ENCODE measurements at places on chromosomes 1 and 21.

GRCh38 chr1:216238844-216239243 lies 184.4 kb downstream of the USH2A start:
- DNase-seq, result no peak

GRCh38 chr1:143652744-143653428 lies 318.9 kb downstream of the FAM72C start:
- no peak for DNase-seq

- DNase-seq, result no peak
Measured at GRCh38 chr1:244636488-244637259, 16.3 kb upstream of the DESI2 start.

DNA sequence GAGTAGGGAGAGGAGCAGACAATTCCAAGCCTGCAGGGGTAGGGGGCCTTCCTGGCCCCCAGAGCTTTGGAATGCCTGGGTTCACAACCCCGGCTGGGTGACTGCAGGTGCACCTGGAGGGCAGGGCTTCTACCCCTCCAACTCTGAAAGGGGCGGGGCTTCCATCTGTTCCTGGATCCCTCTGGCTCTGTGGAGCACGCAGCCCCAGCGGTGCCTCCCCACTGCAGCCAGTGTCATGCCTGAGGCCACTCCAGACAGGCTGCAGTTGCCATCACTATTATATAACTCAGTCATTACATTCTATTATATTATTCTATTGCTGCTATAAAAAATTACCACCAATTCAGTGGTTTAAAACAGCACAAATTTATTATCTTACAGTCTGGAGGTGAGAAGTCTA lies 12.5 kb upstream of the FNBP1L start:
- no peak for DNase-seq

DNA sequence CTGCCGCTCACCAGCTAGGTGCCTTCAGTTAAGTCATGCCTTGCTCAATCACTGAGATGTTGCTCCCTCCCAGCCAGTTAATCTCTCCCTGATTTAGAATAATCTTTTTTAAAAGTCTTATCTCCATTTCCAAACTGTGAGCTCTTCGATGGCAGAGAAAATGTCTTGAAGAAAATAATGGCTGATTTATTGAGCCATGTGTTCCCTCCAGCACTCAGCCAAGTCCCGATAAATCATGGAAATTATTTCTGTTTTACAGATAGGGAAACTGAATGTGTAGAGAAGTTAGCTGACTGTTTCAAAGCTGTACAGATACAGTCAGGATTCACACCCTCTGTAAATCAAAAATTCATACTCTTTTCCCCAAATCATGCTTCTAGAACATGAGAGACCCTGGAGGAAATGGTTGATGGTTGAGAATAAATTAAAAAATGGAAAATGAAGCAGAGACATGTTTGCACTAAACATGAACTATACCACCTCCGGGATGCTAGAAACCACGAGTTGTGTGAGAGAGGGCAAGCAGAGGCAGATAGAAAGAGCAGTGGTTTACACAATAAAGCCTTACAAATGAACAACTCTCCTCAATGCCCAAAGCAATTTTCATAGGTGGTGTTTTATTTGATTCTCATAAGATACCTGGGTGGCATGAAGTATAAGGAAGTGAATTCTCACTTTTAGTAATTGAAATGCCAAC lies 376.4 kb downstream of the PLPP3 start:
- no peak for DNase-seq

GRCh38 chr1:229127301-229127700 lies 143.6 kb upstream of the RAB4A start:
- no peak for DNase-seq

DNA sequence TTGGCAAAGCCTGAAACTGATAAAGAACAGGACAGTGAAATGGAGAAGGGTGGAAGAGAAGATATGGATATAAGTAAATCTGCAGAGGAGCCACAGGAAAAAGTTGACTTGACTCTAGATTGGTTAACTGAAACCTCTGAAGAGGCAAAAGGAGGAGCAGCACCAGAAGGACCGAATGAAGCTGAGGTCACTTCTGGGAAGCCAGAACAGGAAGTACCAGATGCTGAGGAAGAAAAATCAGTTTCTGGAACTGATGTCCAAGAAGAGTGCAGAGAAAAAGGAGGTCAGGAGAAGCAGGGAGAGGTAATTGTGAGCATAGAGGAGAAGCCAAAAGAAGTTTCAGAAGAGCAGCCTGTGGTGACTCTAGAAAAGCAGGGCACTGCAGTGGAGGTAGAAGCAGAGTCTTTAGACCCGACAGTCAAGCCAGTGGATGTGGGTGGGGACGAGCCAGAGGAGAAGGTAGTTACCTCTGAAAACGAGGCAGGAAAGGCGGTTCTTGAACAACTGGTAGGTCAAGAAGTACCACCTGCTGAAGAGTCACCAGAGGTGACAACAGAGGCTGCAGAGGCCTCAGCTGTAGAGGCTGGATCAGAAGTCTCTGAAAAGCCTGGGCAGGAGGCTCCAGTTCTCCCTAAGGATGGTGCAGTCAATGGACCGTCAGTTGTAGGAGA lies 16.3 kb downstream of the CCDC17 start:
- no peak for DNase-seq

DNA sequence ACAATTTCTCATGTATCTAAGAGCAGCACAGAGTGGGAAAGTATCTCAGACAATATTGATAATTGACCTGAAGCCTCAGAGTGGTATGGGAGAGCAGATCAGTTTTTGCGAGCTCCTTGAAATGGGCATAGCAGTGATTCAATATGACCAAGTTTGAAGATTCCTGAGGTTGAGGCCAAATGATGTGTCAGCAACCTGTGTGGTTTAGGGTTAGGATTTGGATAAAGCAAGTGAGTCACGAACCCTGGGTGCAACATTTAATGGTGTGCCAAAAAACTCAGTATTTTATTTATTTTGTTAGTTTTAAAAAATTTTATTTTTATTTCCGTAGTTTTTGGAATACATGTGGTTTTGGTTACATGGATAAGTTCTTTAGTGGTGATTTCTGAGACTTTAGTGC lies 92.5 kb upstream of the C21orf91 start:
- DNase-seq, result no peak

GRCh38 chr1:3898994-3899753 lies 898 bp downstream of the C1orf174 start:
- DNase-seq, result no peak

- no peak for DNase-seq
Measured at GRCh38 chr1:231827337-231828105, 200.9 kb downstream of the DISC1 start.

- DNase-seq, result peak; percentile 29
Measured at GRCh38 chr1:16073490-16074119, at the start of gene FAM131C. FAM131C (minus strand) TSS chr1:16073651; CDS start chr1:16073442, 209 bp downstream.

- DNase-seq, result no peak
Measured at GRCh38 chr1:94746635-94747525, 73.3 kb upstream of the SLC44A3 start.

Data from activated gamma-delta T cell (primary cell).